NCI-H524 (cell line): ENCODE measurements at places on chromosomes 6 and 20.

DNA sequence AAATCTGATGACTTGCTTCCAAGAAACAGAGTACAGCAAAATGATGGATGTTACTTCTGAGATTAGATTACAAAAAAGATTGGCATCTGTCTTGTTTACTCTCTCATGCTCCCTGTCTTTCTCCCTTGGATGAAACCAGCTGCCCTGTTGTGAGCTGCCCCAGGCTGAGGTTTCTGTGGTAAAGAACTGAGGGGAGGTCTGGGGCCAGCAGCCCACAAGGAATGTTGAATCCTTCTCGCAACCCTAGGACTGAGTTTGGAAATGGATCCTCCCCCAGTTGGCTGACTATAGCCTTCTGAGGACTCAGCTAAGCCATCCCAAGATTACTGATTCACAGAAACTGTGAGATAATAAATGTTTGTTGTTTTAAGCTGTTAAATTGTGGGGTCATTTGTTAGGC is 5.6 kb upstream of the HECA start:
- DNase-seq: no peak

DNA sequence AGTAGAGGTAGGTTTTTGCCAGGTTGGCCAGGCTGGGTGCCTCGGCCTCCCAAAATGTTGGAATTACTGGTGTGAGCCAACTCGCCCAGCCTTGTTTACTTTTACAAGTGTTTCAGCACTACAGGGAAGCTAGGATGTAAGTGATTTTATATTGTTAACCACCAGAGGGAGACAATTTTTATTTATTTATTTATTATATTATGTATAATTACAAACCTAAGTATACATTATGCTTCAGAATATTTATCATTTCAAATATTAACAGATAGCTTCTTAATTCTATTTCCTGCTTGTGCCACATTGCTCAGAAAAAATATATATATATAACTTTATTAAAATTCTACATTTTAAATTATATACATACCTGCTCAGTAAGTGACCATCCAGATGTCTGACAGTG is 9.8 kb downstream of the MMUT start:
- no peak for DNase-seq

DNA sequence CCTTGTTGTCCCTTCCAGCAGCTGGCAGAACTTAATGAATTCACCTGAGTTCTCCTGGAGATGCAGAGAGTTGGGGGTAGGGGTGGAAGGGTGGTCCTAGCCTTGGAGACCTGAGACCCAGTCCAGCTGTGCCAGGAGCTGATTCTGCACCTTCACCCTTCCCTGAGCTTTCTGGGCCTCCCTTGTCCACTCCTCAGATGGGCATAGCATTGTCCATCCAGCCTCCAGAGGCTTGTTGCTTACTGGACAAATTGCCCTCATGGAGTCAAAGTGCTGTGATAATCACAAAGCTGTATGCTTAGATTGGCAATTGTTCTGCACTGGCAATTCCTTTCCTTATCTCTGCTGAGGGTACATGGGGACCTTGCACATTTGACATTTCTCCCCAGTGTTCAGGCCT is 16.5 kb downstream of the CST9L start:
- DNase-seq: no peak

DNA sequence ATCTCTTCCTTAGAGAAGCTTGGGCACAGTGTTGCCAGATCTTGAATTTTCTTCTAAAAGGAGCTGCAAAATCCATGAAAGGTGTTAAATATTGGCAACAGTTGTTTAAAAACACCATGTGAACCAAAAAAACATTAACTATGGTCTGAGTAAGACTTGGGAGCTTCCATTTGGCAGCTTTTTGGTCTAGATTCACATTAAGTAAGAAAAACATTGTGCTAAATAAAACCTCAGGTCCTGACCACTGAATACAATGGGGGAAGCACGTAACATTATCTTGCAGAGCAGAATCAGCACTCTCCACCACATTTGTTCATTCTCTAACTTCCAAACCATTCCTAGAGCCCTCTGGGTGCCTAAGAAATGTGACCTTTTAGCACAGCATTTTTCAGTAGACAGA is 437.6 kb upstream of the PLCB4 start:
- no peak for DNase-seq

- no peak for DNase-seq
Observed at GRCh38 chr6:168627506-168628175, 186.7 kb downstream of the SMOC2 start.

GRCh38 chr20:23156170-23156841 is 70.2 kb upstream of the CD93 start:
- no peak for DNase-seq

- DNase-seq: no peak
Observed at GRCh38 chr6:15288856-15289255, 43.0 kb downstream of the JARID2 start.
